ENCODE measurements at places on chromosomes 5 and 9.
A peak's percentile ranks its signal among the peaks of the same experiment; 100 is the strongest.

DNA sequence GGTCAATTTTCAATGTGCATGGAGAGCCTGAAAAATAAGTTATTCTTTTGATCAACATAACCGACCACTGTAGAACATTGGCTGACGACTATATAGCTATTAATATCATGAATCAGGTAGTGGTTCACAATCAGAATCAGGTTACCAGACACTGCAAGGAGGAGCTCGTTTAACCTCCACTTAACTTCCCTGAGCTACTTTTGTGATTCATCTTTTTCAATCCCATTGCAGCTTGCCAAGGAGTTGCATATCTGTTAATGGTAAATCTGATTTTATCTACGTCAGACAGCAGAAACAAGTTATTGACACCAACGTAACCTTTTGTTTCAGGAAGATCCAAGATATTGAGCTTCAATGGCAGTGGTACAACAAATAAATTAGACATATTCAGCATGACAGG lies 2263.8 kb upstream of the ACO1 start:
- no peak for DNase-seq

DNA sequence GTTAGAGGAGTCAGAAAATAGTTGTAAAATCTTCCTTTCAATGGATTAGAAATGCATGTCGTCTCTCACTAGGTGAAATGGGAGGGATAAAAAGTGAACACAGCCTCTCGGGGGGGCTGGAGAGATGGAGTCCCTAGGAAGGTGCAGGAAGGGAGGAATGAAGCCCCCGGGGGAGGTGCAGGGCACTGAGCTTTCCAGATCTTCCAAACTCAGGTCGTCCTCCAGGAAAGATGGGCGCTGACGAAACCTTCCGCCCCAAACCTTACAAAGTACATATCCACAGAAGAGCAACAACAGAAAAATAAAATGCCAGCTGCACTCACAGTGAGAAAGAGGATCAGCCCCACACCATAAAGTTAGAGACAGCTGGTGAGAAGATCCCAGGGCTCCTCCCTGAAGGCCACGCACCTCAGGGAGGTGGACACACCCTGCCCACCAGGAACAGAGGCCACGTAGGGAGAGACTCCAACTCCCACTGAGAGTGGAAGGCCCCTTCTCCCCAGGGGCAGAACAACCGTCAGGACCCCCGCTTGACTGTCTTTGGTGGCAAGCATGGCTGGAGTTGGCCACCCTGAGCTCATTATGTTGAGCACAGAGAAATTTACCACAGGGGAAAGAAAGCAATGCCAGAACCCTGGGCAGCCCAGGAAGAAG lies 174.3 kb downstream of the AUH start:
- no peak for DNase-seq

- DNase-seq, result no peak
These were observed 41.8 kb downstream of the CCL28 start for GRCh38 chr5:43370352-43370751.

DNA sequence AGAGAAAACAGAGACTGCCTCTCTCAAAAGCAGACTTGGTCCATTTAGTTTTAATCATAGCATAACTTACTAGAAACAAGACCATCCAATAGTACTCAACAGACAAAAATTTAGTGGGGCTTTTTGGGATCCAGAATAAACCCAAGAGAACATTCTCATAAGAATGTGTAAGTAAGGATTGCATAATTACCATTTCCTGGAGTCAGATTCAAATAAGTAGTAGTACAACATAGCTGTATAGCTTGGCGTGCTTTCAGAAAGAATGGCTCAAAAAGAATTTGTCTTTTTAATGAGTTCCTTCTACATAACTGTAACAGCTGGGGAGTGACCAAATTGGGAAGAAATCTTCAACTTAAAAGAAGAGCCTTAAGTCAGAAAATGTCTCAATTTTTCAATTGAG lies 145.4 kb downstream of the DENND1A start:
- no peak for DNase-seq

DNA sequence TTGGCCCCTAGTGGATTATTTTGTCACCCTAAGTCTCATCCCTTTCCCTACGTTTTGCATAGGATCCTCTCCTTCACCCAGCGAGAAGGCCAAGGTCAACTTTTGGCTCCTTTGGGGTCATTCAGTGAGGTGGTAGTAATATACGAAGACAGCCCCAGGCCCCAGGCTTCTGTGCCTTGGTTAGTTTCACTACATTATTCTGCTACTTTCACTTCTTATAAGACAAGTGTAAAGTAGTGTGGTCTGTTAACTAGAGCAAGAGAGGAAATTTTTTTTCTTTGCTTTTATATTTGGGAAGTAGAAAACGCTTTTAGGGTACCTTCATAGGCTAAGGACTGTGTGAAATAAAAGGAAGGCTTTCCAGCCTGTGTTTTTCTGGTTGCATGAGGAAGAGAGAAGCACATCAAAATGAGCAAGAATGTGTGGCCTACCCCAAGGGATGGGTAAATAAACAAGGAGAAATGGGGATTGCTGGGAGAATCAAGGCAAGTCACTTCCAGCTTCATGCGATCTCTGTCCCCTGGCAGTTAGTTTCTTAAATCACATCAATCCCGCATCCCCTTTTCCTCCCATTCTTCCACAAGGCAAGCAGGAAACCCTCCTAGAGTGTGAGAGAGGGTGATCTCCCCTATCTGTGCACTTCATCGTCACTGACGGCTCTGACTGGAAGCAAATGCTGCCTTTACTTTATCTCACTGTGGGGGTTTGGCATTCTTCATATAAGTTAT lies 677.0 kb upstream of the WWC1 start:
- no peak for DNase-seq

DNA sequence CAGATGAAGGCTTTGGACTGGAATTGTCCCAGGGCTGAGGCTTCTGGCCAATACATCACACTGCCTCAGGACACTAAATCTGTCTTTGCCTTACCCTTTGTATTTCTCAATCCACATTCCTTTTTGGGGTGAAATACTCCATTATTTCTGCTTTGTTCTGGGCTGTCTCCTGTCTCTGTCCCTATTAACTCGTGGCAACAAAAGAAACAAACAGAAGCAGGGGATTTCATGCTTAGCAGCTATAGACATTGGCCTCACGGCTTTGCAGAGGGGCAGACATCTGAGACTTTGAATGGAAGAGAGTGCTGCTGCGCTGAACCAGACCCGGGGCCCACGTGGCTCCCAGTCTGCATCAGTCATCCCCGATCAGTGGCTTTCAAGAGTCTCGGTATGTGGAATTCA lies 129.7 kb downstream of the ARL15 start:
- no peak for DNase-seq

DNA sequence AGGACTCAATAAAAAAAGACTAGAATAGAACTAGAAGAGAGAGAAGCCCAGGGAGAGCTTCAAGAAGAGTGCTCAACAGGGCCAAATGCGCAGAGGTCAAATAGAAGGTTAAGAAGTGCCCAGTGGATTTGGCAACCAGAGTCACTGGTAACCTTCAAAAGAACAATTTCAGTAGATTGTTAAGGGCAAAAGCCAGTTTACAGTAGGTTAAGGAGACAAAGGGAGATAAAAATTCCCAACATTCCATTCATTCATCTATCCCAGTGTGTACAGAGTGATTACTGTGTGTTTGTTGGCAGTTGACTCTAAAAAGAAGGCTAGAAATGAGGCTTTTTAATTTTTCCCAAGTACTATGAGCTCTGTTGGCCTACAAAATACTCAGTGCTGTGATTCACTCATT lies 69.4 kb downstream of the RIGI start:
- no peak for DNase-seq

DNA sequence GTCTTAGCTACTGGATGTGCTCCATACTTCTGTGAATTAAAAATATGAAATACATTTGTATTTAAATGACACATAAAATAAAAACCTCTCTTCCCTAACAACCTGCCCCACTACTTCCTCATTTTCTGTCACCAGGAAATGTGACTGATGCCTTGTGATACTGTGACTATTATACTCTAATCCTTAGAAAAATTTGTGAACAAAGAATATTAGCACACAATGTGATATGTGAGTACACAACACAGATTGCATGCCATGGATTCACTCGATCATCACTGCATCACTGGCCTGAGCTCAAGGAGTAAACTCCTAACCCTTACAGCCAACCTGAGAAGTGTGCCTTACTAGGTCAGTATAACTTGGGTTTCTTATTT lies 281.0 kb downstream of the EFNA5 start:
- no peak for DNase-seq

- peak; percentile 80 for DNase-seq
These were observed 663 bp upstream of the SMIM27 start for GRCh38 chr9:32551276-32552051.

DNA sequence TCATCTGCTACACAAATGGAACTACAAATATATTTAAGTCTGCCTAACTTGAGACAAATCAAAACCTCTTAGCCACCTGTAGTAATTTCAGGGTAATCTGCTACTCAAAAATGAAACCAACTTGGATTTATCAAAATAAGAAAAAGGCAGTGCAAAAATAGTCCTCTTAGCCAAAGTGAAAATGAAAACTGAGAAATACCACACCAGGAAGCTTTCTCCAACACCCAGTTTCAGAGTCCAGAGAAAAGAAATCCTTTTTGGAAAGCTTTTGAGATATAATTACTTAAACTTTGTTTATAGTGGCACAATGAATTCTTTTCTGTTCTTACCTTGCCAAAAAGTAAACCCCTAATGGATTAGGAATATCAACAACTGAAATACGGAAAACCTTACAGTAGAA lies 990.4 kb downstream of the EFNA5 start:
- no peak for DNase-seq

DNA sequence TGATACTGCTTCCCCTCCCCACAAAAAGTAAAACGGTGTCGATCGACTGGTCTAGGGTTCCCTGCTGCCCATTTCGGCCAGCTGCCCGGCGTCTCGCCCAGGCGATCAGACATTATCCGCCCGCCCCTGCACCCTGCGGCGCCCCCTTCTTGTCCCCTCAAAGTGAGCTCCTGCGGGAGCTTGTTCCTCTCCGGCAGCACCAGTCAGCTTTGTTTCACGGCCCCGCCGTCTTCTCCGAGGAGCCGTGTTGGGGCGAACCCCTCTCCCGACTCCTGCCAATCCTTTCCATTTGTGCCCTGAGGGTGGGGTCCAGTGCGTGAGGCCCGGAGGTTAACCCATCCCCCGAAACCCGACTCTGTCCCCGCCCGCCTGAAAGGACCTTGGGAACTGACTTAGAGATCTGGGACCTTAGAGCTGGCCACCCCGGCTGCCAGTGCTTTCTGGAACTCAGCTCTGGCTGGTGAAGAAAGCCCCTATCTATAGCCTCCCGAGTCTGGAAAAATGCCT lies 518 bp downstream of the UBE2B start:
- DNase-seq, result peak; percentile 6
